ENCODE measurements at places on chromosomes 16 and 17. TPM values are rescaled to one million over a fixed set of nuclear protein-coding genes. Genes with fewer than 3 reads are reported as not detected.

GRCh38 chr16:56424404-56424764 lies 961 bp downstream of the AMFR start:
- DNase-seq: no peak

GRCh38 chr17:43706235-43706634 lies 44.5 kb upstream of the MEOX1 start:
- no peak for DNase-seq

CACNG3 gene
- total RNA-seq: not detected

DNA sequence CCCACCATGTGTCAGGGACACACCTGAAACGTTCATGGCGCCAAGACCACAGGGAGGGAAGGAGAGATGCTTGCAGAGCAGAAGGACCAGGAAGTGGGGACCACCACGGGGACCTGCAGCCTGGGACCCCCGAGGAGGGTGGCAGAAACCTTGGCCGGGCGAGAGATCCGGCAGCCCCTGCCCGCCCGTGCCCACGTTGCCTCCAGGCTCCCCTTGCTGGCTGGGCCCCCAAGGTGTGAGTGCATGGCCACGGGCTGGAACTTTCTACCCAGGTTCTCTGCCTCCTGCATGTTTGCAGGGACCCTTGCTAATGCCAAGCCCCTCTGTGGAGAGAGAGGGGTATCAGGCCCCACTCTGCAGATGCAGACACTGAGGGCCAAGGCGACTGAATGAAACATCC lies 50.4 kb downstream of the USP22 start:
- DNase-seq: no peak

- DNase-seq: no peak
These were observed 2.4 kb downstream of the YPEL2 start for GRCh38 chr17:59333836-59334235.

Data from H9 (cell line).